ENCODE measurements at places on chromosomes 16 and 17.

DNA sequence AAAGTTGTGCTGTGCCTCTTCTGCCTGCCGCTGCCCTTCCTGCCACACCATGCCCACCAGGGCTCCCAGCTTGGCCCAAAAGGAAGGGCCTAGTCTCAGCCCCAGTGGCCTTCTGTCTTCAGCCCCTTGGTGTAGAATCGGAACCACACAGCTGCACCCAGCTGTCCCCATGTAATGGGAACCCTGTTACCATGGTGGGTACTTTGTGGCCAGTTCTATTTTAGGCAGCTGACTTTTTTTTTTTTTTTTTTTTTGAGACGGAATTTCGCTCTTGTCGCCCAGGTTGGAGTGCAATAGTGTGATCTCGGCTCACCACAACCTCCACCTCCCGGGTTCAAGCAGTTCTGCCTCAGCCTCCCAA, 163.3 kb upstream of the GSE1 start:
- no peak for DNase-seq

GRCh38 chr16:75011634-75012307, 12.9 kb downstream of the ZNRF1 start:
- no peak for DNase-seq

- no peak for DNase-seq
These were observed 2.1 kb downstream of the CMTM2 start for GRCh38 chr16:66581246-66581952.

DNA sequence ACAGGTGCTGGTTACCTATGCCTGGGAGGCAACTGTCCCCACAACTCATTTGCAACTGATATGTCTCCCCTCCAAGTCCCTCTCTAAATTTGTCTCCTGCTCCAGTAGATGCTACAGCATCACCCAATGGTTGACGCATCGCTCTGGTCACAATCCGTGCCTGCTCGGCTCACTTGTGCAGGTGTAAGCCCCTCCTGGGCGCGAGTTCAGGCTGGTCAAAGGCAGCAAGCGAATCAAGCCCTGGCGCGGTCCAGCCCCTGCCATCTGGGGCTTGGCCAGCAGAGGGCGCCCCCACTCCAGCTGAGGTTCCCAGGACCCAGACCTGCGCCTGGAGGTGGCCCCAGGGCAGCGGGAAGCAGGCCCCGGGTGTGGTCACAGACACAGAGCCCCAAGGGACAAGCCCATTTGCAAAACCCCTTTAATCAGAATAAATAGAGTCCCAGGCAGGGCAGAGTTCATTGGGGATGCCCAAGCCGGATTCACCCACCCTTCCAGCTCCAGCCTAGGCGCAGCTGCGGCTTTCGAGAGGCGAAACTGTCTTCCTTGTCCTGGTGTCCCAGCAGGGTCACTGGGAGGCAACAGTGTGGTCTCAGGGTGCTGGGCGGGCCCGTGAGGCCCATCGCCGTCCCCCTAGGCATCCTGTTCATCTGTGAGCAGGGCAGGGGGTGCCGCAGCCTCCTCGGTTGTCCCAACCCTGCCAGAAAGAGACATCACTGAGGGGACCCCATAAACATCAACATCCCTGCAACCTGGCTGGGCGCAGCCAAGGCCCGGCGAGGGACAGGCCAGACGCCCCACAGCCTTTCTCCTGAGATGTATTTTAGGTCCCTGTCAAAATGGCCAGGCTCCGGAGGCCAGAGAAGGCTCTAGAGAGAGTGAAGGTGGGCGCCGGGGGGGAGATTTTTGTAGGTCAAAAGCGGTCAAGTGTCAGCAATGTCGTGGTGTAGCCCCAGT, 15.8 kb downstream of the TMC6 start:
- peak; percentile 77 for DNase-seq

GRCh38 chr16:72845322-72846020, 202.5 kb downstream of the ZFHX3 start:
- DNase-seq: no peak

DNA sequence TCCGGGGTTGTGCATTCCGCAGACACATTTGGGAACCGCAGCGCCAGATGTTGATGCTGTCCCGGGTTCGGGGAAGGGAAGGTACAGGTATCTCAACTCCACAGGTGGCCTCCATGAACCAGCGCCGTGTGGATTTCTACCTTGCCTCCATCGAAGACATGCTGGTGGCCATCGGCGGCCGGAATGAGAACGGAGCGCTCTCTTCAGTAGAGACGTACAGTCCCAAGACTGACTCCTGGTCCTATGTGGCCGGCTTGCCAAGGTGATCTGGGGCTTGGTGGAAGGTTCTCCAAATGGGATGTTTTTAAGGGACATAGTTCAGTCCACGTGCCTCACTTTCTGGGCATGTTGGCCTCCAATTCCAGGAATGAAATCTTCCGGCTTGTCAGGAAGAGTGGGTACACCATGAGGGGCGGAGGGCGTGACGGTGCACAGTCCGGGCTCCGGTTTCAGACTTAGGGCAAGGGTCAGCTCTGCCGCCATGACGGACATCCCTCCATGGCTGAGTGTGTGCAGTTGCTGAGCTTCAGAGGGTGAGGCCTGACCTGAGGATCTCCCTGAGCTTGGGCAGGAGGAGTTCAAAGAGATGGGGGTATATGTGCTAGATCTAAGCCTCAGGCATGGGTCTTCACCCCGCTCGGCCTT, 11.5 kb downstream of the KLHL36 start:
- no peak for DNase-seq

GRCh38 chr17:49944273-49944870, 24.6 kb upstream of the DLX4 start:
- no peak for DNase-seq

- DNase-seq: no peak
These were observed 8.1 kb downstream of the NDE1 start for GRCh38 chr16:15658149-15658548.

GRCh38 chr17:83199500-83200201, 120.2 kb downstream of the METRNL start:
- DNase-seq: no peak

- DNase-seq: no peak
These were observed 40.6 kb downstream of the PRKCB start for GRCh38 chr16:23876256-23876896.

- DNase-seq: no peak
These were observed 23.9 kb downstream of the MAPT start for GRCh38 chr17:45918241-45918745.

DNA sequence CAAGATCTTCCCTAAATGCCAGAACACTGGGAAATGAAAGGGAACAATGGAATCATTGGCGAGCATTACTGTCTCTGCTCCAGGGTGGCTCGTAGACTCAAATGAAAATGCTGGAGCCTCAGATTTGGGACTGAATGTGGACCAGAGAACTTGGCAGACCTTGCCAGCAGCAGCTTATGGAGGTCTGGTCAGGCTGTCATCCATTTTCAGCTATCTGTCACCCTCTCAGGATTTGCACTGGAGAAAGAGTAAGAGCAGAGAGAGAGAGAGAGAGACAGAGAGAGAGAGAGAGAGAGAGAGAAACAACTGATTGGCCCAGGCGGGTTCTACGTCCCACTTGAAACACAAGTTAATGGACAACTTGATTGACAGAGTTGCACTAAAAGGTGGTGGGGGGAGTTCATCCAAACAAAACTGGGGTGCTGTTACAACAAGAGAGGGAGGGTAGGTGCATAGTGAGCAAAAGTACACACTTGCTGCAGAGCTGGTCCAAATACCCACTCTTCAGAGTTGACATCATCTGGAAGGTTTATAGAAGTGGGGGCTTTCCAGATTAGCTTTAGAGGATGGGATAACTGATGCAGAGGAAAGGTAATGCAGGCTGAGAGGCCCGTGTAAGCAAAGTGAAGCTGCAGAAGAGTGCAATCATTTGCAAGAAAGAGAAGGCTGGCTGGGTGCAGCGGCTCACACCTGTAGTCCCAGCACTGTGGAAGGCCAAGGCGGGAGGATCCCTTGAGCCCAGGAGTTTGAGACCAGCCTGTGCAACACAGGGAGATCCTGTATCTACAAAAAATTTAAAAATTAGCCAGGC, 16.5 kb upstream of the NSMCE1 start:
- DNase-seq: no peak

DNA sequence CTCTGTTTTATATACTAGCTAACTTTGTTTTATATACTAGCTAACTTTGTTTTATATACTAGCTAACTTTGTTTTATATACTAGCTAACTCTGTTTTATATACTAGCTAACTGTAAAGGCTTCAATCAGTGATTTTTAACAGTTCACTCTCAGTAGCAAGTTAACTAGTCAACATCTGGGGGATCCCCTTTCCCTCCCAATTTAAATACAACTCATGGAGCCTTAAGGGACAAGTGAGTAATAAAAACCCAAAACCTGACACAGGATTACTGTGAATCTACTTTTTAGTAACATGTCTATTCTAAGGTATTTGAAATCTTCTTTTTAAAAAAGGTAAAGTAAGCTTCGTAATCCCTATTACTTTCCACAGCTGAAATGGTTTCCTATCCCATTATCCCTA, 32.2 kb downstream of the FAM222B start:
- no peak for DNase-seq

DNA sequence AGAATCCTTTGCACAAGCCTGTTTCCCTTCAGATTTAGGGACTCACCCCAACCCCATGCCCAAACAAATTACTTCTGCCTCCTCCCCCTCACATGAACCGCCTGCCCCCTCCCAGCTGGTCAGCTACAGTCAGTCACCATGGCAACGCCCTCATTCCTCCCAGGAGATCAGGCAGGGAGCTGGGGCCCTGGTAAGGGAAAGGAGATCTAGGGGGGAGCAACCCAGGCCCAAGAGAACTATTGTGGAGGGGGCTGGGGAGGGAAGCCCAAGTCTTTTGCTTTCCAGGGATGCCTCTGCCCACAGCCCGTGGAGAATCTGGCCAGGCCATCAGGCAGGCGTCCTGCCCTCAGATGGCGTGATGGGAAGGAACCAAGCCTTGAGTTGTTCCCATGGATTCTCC, 2.8 kb downstream of the FAM171A2 start:
- DNase-seq: no peak

DNA sequence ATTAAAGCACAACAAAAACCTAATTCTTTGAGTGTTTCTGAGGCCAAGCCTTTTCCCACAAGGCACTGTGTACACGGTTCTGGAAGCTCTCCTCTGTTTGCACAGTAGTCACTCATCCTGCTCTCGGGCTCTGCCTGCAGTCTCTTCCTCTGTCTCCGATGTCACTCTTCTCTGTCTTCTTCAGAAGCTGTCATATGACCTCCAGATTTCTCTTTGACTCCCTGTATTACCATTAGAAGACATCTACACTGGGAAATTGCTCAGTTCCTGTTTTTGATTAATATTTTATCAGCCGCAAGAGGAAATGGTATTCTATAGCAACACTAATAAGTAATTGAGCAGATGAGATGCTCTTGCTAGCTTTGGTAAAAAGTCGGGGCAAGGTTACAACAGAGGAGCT, 422.9 kb downstream of the WWOX start:
- no peak for DNase-seq

DNA sequence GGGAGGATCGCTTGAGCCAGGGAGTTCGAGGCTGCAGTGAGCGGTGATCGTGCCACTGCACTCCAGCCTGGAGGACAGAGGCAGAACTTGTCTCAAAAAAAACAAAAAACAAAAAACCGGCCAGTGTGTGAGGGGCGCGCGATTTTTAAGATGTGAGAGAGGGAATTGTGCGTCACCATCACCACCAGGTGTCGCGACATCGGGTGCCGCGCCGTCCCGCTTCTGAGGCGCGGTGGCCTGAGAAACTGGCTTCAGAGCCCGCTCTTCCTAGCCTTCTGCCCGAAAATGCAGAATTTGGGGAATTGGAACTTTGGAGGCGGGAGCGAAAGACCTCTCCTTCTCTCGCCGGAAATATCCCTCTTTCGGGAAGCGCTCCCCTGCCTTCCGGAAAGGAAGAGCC, 524.8 kb downstream of the KCNJ18 start:
- no peak for DNase-seq

DNA sequence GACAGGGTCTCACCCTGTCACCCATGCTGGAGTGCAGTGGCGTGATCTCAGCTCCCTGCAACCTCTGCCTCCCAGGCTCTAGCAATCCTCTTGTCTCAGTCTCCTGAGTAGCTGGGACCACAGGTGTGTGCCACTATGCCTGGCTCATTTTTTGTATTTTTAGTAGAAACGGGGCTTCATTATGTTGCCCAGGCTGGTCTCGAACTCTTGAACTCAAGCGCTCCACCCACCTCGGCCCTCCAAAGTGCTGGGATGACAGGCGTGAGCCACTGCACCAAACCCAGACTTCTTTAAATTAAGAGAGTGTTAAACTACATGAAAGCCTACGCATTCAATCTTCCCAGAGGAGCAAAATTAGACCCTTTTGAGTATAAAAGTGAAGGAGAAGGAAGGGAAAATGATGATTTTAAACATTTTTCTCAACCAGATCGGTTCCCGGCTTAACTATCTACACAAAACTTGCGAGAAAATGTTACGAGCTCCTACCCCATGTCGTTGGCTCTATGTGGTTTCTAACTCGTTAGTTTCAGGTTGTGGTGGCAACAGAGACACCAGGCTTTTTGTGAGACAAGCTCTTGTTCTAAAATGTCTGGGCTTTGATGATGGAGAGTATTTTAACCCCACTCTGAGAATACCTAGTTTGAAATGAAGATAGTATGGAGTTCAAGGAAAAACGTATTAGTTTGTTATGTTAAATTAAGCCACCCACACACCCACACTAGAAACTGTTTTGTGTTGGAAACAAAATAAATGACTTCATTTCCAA, 26.3 kb downstream of the STAT5B start:
- no peak for DNase-seq

DNA sequence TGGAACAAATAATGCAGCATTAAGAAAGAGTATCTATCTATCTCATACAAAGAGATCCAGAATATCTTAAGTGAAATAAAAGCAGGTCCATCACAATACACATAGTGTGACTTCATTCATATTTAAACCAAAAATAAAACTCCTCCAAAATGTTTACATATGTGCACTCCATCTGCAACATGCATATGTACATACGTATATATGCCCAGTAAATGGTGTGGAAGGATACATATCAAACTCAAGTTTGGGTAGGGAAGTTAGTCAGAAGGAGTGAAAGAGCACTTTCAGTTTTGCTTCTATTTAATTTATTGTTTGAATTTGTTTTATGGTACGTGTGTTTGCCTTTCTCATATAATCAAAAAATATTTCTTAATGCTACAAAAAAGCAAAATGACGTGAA, 12.0 kb upstream of the ADAT1 start:
- DNase-seq: no peak

GRCh38 chr17:45225964-45226530, 4.4 kb downstream of the FMNL1 start:
- peak; percentile 90 for DNase-seq

DNA sequence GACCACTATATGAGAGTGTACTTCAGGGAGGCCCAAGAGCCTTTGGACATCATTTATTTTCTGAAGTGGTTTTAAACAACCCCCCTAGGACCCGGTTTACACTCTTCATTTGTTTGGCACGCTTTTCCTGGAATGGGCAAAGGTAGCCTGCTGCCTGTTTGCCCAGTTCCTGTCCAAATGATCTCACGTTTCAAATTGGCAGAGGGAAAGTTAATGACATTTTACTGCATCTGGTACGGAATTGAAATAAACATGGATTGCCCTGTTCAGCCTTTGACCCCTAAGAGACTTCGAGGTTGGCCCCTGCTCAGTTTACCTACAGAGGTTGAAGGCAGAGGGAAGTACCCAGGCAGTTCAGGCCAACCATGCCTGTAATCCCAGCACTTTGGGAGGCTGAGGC, 5.8 kb upstream of the RPRML start:
- DNase-seq: no peak
